ENCODE measurements at places on chromosomes 5 and 9.
A peak's percentile ranks its signal among the peaks of the same experiment; 100 is the strongest.

GRCh38 chr5:108101821-108102220 lies 280.1 kb downstream of the FBXL17 start:
- DNase-seq: no peak

- no peak for DNase-seq
Measured at GRCh38 chr5:180085837-180086236, 14.3 kb upstream of the RNF130 start.

- DNase-seq: no peak
Measured at GRCh38 chr9:32011049-32011448, 373.4 kb upstream of the ACO1 start.

- no peak for DNase-seq
Measured at GRCh38 chr5:35902046-35902672, 36.3 kb downstream of the CAPSL start.

DNA sequence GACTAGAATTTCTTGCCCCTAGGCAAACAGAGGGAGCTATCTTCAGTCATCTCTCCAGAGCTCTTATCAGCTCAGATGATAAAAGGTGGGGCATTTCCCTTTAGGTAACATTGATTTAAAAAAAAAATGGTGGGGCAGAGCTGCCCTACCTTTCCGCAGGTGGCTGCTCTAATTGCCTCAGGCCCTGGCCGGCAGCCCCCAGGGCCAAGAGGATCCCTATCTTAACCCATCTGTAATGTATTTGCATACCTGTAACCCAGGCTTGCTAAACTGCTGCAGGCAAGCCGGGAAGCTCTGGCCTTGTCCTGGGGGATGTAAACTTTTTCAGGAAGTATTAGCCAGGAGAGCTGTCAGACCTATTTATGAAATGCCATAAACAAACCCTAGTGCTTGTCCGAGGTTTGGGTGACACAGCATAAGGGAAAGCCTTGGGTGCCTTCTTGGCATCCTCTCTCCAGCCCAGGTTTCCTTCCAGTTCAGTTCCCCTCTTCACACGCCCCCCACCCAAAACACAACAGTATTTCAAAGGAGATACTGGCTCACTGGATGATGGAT lies 20.9 kb upstream of the ZSWIM6 start:
- DNase-seq: no peak

DNA sequence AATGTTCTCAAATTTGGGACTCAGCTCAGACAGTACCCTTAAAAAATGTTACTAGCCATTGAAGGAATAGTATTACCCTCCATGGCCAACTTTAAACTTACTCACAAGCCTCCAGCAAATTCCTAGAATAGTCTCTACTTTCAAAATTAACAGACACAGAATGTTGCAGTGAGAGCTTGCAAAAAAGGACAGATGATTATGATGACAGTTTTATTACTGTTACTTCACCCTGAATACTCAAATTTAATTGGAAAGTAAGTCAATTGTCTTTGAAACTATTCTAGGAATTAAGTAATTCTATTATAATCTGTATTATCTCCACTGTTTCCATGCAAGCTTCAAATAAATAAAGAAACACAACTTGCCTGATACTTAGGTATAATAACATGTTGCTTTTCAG lies 288.3 kb downstream of the SLF1 start:
- DNase-seq: no peak

DNA sequence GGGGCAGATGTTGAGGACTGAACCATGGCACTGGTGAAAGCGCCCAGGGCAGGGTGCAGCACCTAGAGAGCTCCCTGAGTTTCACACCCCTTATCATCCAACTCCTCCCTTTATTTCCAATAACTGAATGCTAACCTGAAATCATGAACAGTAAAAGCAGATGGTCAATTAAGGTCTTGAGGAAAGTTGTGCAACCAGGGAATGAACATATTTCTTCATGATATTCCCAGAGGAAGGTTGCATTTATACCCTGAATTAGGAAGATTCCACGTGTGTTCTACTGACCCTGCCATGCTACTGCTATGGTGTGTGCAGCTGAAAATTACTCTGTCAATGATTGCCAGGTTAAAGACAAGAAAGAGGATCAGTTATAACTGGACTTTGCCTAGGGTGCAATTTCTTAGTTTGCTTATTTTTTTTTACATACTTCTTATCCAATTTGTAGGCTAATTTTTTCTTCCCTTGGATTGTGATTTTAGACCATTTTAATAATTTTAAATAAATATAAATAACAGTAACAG lies 319.8 kb downstream of the SEMA5A start:
- no peak for DNase-seq

DNA sequence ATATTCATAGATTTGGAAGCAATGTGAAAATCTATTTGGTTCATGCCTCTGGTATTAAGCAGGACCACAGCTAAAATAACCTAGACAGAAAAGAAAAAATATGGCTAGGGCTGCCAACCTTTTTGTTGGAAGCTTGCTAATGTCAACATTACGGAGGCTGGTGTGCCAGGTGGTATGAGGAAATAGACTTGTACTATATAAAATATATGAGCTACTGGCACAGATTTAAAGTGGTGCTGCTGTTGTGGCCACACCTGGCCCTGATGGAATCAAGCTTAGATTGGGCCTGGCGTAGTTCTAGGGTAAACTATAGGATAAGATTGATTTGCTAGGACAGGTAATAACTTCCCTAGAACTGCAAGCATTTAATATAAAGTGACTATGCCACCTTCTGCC lies 10.6 kb upstream of the PARP8 start:
- no peak for DNase-seq

- no peak for DNase-seq
Measured at GRCh38 chr5:150451594-150451993, 2.1 kb upstream of the RPS14 start.

DNA sequence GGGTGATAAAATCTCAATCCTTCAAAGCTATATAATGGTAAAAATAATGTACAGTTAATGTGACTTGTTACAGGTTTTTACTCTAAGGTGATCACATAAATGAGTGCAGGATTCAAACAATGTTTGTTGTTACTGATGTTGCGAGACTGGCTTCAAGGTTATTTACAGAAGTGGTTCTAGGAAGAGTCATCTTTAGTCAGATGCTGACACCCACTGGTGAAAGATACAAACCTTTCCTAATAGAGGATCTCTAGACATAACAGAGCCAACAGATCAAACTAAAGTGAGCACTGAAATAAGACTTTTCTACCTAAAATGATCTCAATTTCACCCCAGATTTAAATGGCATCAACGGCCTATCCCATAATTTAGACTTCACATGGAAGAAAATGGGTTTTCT lies 20.2 kb downstream of the ARSB start:
- DNase-seq: peak; percentile 66

DNA sequence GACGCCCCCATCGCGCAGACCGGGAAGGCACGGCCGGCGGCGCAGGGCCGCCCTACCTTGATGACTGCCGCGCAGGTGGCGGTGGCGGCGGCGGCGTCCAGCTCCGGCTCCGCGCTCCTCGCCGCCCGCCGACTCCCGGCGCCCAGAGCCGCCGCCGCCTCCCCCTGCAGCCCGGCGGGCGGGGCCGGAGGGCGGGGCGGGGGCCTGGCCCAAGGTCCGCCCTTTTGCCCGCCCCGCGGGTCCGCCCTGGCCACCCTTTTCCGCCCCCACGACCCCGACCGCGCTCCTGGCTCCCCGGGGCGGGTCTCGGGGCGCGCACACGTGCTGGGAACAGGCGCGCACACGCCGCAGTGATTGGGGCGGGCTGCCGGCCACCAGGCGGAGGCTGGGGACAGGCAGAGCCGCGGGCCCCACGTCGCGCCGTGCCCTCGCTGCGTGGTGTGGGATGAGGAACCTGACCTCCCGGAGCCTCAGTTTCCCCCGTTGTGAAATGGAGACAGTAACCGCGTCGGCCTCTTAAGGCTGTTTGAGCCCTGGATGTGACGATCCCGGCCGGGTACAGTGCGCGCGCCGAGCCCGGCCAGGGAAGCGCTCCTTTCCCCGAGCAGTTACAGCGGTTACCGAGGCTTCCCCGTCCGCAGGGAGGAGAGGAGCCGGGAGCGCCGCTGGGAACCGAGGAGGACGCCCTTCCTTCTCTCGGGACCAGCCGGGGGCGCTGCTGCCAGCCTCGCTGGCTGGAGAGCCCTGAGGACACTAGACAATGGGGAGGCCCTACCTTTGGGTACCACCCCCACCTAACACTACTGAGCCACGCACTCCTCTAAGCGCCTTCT lies at the start of gene CORO2A:
TSS of gene CORO2A (minus strand) at position 135 of the 833 bp plus-strand sequence. CDS start 34,977 bp downstream, outside the sequence.
- DNase-seq: peak; percentile 91

GRCh38 chr5:158660726-158661125 lies 439.0 kb downstream of the EBF1 start:
- DNase-seq: no peak

DNA sequence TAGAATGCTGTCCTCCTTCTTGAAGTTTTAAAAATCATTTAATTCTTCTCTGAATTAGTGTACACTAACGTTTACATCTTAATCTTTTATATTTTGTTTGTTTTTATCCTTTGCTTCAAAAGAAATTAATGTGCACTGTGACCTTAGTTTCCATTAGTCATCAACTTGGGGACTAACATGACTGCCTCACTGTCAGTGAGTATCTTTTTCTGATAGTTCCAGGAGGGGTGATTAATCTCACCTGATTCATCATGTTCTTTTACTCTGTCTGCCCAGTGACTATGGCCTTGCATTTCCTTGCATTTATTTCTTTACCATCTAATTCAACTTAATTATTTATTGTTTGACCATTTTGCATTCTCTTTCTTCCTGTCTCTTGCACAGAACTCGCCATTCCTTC lies 33.4 kb upstream of the NR3C1 start:
- no peak for DNase-seq

DNA sequence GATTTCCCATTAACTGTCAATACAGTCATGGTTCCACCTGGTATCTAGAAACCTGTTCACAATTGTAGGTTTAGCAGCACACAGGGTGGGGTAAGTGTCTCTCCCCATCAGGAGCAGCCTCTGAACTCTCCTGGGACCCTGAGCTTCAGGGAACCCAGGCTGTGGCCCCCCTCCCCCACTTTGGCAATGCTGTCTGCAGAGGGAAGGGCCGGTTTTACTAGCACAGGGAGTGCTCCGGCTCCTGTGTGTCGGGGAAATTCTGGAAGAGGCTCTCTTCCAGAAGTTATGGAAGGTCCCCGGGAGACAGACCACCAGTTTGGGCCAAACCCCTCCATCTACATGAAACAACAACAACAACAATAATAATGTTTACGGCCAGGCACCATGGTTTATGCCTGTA lies 9.9 kb downstream of the DAB2IP start:
- DNase-seq: no peak
